Glutamatergic neuron (in vitro differentiated cells): ENCODE measurements at places on chromosomes 1 and 21.

GRCh38 chr1:103942029-103942428, 192.3 kb downstream of the AMY1C start:
- DNase-seq = no peak

DNA sequence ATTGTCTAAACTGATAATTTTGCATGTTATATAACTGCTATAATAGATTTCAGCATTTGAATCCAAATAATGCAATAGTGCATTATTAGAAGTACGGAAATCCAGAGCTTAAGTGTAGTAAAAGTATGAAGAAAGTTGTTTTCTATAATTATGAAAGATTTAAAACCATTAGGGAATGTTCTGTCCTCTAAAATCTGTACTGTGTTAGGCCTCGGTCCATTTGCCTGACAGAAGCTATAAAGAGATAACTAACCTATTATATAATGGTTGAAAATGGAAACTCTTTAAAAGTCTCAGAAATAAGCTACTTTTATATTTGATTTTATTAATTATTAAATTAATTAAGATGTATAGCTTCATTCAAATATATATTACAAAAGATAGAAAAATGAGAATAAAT, 16.2 kb upstream of the RGS2 start:
- no peak for DNase-seq

DNA sequence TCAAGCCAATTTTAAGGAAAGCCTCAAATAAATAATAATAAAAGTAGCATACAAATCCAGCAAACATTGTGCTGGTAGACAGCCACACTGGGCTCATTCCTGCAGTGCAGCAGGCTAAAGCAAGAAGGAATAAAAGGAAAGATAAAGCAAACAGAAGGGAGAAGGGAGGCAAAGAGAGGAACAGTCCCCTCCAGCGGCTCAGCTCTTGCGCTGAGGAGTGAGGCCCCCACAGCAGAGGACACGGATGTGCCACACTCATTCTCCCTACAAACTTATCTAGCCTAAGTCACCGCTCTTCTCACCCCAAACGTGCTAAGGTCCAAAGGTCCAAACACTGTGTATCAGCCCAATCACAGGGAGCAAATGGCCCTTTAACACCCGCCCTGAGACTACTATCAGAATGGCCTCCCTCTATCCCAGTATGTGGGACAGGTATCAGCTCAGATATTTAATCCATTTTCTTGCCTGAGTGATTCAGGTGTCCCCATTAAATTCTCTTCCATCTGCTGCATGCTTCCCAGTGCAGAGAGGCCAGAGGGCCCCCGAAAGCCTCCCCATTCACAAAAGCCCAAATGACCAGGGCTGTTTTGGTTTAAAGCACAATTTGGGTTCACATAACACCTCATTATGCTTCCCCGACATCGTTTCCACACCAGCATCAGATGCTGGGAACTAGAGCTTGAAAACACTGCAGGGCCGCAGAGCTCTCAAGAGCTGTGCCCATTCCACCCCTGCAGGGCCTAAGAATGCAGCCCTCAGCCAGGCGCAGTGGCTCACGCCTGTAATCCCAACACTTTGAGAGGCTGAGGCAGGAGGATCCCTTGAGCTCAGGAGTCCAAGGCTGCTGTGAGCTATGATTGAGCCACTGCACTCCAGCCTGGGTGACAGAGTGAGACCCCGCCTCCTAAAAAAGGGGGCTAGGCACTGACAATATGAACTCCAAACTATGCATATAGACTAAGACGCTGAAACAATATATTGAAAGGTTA, 17.8 kb downstream of the CAPZB start:
- DNase-seq = no peak

- DNase-seq = no peak
Measured at GRCh38 chr1:114235960-114236359, 82.3 kb upstream of the SYT6 start.

DNA sequence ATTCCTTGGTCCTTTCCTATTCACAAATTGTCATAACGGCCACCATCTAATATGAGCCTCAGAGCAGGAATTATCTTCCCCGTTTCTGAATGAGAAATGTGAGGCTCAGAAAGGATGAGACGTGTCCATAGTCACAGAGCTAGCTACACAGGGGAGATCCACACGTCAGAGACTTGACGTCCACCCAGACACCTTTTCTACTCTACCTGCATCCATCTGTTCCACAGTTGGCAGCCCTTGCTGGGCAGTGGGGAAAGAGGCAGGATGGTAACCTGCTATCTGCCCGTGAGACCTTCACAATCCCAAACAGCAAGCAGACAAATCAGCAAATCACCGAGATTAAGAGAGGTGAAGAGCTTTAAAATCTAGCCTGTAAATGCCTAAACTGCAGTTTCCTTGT, 8.4 kb downstream of the RIMS3 start:
- DNase-seq = no peak

DNA sequence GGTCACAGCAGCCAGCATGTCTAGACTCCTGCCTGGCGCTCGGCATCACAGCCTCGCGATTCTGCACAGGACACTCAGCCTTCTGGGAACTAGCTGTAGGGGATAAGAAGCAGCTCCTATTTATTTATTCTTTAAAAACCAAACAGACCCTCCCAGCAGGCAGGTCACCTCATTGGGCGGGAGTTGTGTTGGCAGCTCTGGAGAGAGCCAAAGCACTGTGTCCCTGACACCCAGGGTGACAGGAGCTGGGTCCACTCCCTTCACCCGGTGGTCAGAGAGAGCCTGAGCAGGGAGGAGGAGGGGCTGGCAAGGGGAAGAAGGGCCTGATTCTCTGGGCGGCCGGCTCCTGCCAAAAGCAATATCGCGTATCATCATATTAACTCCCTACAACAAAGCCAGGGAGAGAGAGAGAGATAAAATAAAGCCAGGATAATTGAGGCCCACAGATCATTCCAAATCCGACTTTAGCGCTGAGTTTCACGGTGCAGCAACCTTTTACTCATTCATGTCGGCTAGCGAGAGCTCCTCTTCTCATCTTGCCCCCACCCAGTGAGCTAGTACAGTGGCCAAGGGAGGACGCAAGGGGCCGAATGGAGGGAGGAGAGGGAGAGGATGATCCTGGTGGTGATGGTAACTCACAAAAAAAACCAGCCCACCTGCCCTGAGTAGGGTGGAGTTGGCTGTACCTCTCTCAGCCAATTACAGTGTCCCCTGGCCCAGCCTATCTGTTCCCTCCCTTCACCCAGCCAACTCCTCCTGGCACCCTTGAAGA, 79.8 kb upstream of the IFFO2 start:
- DNase-seq = no peak

DNA sequence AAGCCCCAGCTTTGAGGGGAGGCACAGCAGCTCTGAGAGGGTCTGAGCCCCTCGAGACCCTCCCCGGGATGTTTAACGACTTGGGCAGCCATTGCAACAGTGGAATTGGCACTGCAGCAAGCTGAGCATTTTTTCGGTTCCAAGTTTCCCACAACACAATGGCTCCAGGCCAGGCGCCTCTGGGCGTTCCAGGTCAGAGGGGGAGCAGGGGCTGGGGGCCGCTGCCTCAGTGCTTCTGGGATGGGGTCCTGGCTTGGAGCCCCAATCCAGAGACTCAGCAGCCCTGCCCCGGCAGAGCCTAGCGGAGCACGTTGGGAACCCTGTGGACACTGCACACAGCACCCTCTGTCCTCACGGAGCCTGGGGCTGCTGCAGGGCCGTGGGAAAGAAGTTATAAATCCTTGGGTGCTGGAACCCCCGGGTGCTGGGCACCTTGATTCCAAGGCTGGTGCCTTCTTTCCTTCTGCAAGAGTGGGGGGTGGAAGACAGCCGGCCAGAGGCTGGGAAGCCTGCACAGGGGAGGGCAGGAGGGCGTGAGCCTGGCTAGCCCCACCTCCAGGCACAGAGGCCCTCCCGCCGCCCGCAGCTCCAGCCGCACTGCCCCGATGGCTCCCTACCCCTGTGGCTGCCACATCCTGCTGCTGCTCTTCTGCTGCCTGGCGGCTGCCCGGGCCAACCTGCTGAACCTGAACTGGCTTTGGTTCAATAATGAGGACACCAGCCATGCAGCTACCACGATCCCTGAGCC, 50.1 kb downstream of the COL18A1 start:
- peak; percentile 22 for DNase-seq

GRCh38 chr1:164602101-164602422, 43.1 kb downstream of the PBX1 start:
- no peak for DNase-seq

- no peak for DNase-seq
Measured at GRCh38 chr1:210448297-210448892, 119.7 kb downstream of the HHAT start.

- DNase-seq = no peak
Measured at GRCh38 chr1:179709841-179710329, 33.2 kb upstream of the FAM163A start.

GRCh38 chr1:113451710-113452109, 61.4 kb downstream of the MAGI3 start:
- DNase-seq = no peak

GRCh38 chr1:230230948-230231773, 164.1 kb downstream of the GALNT2 start:
- DNase-seq = no peak

GRCh38 chr1:151806170-151806569, 951 bp upstream of the LINGO4 start:
- DNase-seq = no peak

GRCh38 chr1:44161546-44161945, 20.1 kb upstream of the KLF18 start:
- DNase-seq = no peak

DNA sequence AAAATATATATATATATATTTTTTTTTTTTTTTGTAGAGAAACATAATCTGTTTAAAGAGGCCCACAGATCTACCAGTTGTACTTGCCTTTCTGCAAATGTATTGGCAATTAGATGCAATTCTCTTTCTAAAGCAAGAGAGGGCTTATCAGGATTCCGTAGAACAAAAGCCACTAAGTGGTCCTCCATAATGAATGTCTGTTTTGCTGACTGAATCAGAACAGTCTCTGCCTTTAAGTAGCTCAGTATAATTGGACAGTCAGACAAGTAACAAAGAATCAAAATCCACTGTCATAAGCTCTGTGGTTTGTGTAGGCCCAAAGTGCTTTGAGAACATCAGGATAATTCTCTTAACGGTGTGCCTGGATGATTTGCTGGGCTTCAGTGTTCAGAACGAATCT, 17.3 kb downstream of the SARS1 start:
- DNase-seq = no peak

- DNase-seq = no peak
Measured at GRCh38 chr21:31180256-31181081, 142.2 kb upstream of the KRTAP19-8 start.
